ENCODE measurements at places on chromosomes 7 and 10. TPM values are rescaled to one million over a fixed set of nuclear protein-coding genes. Genes with fewer than 3 reads are reported as not detected.

DNA sequence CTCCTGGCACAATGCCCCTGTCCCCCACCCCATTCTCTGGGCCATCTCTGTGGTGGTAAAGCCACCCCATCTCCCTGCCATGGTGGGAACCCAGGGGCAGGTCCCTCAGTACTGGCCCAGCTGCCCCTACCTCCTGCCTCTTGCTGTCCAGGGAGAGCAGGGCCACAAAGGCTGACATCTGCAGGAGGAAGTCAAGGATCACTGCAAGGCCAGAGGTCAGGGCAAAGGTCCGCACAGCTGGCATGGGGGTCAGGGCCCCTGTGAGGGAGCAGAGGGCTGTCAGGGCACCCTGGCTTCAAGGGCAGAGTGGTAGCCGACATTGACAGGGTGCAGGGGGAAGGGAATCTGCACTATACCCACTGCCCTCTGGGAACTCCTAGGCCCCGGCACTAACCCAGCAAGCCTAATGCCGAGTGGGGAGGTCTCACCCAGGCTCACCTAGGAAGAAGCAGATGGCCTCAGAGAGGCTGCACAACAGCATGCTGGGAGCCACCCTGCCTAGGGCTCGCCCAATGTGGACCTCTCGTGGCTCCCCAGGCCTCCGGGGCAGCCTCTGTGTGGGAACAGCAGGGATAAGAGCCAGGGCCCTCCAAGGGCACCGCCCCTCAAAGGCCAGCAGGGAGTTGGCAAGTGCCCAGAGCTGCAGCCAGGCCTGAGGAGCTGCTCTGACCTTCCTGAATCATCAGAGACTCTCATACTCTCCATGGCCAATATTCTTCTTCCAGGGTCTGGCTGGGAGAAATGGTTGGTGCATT is 7.7 kb downstream of the NPC1L1 start:
- no peak for DNase-seq

DNA sequence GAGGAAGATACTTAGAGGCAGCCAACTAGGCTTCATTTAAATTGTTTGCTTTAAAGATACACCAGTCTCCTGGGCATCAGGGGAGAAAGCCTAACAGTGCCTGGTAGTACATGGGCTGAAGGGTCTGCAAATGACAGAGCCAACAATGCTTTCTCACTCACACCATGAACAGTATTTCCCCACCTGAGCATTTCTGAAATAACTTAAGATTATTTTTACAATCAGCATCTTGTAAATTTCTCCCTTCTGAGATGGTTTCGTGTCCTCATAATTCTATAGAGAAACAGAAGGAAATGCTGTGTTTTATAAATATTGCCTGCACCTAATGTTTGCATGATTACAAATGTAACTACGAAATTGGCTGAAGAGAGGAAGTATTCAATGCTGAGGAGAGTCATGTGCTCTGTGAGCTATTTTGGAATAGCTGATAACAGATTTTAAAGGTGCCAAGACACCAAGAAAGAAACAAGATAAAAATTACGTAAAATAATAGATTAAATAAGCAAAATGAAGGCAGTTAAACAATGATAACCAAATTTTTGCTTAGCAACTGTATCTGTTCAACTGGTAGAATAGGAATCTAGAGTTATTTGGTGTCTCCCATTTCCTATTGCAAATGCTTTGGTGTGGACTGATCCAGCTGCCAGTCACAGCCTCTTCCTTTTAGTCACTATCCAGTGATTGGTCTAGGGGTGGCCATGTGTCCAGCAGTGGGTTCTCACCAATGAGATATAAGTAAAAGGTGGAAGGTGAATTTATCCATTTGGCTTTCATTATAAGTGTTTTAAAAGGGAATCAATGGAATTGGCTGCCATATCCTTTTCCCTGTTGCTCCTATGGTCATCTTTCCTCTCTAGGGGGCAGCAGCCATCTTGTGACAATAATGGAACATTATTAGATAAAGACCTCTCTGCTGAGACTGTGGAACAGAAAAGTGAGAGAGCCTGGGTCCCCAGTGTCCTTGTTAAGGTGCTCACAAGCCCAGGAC is 167.9 kb upstream of the SLC26A5 start:
- DNase-seq = no peak

- no peak for DNase-seq
Measured at GRCh38 chr10:75527542-75527941, 96.1 kb downstream of the LRMDA start.

- no peak for DNase-seq
Measured at GRCh38 chr7:80868566-80868965, 50.3 kb downstream of the SEMA3C start.

DNA sequence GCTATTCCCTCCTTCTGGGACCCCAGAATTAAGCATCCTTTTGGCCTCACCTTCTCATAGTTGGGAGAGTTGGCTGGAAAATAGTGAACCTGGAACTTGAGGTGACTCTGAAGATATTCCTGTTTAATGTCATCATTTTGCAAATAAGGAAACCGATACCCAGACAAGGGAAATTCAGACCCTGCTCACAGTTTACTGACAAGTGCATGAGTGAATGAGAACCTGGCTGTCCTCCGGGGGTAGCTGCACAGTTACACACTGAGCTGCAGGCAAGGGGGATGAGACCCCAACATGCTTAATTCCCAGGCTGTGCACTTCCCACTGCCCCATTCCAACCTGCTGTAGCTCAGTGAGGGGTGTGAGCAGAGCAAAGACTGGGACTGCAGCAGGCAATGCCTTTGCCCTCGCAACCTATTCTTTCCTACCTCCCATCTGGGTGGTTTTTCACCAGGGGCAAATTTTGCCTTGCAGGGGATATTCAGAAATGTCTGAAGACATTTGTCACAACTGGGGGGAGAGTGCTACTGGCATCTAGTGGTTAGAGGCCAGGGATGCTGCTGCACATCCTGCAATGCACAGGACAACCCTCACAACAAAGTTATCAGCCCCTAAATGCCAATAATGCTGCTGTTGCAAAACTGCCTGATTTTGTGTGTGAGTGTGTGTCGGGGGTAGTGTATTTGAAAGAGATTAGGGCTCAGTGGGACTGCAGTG is 136.2 kb downstream of the SORCS3 start:
- DNase-seq = no peak

DNA sequence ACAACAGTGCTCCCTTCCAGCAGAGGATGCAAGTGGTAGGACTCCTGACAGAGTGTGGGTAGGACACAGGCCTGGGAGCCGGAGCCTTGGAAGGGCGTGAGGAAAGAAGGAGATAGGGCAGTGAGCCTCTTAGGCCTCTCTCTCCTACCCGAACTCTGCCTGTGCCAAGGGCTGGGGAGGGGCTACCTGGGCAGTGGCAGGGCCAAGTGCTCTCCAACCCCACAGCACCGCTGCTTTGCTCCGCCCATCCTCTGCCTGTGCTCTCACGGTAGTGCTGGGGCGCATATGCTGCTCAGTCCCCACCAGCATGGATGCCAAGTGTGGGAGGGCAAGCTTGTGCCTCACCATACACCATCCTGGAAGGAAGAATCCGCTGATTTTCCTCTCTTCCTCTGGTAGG is 7.5 kb downstream of the FAM131B start:
- DNase-seq = no peak

- no peak for DNase-seq
Measured at GRCh38 chr10:22780474-22780885, 66.1 kb upstream of the PIP4K2A start.

DNA sequence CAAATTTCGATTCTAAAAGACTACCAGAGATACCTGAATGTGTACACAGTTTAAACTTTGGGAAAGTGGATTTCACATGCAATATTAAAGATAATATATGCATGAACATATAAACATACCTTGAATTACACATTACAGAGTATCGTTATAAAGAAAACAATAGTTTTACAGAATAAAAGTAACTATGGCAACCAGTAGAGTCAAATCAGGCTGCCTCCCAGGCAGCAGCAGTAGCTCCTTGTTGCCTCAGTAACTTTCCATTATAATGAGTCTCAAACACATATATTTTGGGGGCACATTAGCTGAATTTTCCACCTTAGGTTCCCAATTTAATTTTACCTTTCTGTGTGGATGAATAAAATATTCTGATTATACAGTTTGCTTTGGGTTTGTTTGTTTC is 164.4 kb upstream of the FEZF1 start:
- DNase-seq = no peak

The PPP1R17 gene
- not detected for total RNA-seq

The RBP3 gene
- total RNA-seq = not detected

The ERVW-1 gene
- total RNA-seq = not detected

The IL6 gene
- total RNA-seq = not detected
